CD4-positive, alpha-beta T cell treated with Interleukin-21 for 1 hour (primary cell): ENCODE measurements at places on chromosomes 7 and 10.

GRCh38 chr7:102426268-102427018, 6.9 kb upstream of the ORAI2 start:
- DNase-seq: peak; percentile 78

- no peak for DNase-seq
Measured at GRCh38 chr7:30898411-30898810, 13.2 kb upstream of the AQP1 start.

DNA sequence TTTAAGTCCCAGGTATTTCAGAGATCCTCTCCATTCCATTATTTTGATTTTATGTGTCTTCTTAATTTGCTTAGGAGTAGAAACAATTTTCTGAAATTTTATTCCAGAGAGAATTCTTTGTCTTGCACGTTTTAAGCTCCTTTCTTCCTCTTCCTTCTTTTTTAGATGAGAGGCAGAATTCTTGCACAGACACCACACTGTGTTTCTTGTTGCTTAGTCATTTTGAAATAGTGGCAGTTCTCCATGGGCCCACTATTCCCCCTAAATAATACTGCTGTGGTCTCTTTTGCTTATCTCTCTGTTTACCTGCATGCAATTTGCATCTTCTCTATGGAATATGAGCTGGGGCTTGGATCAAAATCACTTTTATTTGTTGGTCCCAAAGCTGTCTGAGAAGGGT, 54.3 kb upstream of the WAC start:
- DNase-seq: no peak

GRCh38 chr10:60073781-60074656, 167.7 kb upstream of the CCDC6 start:
- peak; percentile 2 for DNase-seq

- no peak for DNase-seq
Measured at GRCh38 chr10:26064106-26064505, 130.1 kb downstream of the MYO3A start.

DNA sequence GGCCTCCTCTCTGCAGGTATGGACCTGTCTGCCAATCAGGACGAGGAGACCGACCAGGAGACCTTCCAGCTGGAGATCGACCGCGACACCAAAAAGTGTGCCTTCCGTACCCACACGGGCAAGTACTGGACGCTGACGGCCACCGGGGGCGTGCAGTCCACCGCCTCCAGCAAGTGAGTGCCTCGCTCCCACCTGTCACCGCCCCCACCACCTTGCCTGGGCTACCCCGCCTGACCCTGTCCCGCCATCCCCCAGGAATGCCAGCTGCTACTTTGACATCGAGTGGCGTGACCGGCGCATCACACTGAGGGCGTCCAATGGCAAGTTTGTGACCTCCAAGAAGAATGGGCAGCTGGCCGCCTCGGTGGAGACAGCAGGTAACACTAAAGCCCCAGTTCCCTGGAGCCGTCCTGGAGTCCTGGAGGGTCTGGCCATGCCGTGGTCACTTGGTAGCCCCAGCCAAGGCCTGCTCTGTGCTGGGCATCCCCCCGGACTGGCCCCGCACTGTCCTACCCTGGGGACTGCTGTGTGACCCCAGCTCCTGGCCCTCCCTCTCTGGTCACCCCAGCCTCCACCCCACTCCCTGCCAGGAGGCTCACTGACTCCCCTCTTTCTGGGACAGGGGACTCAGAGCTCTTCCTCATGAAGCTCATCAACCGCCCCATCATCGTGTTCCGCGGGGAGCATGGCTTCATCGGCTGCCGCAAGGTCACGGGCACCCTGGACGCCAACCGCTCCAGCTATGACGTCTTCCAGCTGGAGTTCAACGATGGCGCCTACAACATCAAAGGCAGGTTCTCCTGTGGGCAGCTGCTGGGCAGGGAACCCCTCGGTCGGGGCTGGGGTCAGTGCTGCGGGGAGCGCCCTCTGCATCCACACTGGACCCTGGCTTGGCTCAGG, 178.0 kb downstream of the RNF216 start:
- DNase-seq: no peak

- DNase-seq: peak; percentile 87
Measured at GRCh38 chr7:4883372-4884144, at the start of gene RADIL. TSS of gene RADIL (minus strand) at chr7:4883716. CDS start at chr7:4878139, 5,577 bp downstream.

GRCh38 chr7:36430881-36431280, 41.2 kb downstream of the ANLN start:
- no peak for DNase-seq

DNA sequence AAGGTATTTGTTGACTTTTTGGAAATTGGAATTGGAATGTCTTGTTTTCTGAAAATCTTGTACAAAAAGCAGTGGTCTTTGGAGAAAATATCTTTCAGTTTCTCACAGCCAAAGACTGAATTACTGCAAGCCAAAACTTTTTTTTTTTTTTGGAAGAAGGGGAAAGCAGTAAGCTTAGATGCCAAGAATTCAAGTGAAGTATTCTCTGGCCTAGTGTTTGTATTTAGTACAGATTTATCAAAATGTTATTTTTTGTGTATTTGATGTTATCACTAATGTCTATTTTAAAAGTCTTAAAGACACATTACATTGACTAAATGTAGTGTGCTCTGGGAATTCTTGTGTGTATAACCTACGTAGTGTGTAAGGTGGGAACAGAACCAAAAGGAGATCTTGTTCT, 6.2 kb downstream of the TET1 start:
- DNase-seq: no peak

- no peak for DNase-seq
Measured at GRCh38 chr7:113548561-113548960, 370.2 kb downstream of the PPP1R3A start.

DNA sequence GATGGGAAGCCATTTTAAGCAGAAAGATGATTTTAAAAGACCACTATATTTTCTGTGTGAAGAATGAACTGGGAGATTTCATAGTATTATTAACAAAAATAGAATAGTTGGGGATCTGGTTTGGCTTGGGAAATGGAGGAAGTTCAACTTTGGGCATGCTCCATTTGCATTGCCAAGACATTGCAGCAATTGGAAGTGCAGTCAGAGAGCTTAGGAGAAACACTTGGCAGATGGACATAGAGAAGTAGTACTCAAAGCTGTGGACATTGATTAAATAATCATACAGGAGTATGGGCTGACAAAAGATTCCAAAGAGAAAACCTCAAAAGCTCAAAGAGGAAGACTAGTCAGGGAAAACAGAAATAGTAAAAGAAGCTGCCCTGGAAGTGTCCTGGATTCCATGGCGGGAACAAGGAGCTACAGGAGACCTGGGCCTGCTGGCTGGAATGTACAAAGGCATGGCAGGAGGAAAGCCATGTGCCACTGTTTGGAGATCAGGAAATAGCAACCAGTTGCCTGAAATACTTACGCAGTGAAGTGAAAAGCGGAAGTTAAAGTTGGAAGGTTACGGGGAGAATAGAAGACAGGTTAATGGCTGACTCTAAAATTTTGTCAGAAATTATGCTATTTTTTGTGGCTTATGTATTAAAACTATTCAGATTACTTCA, 93.6 kb upstream of the MXI1 start:
- no peak for DNase-seq

DNA sequence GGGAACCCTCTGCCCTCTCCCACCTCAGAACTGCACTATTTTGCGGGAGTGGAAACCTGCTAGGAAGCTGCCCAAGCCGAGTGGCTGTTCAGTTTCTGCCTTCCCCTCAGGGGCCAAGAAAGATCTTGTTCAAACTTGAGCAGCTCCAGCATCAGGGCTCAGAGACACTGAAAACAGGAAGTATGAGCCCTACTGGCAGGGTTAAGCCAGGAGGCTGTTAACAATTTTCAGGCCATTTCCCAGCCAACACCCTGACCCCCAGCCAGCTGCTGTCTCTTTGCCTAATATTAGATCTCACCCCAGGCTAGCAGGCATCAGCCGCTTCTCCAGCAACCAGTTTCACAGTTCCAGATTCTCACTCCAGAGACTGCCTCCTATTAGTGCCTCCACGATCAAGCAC, 9.2 kb downstream of the PLAU start:
- DNase-seq: no peak

- DNase-seq: no peak
Measured at GRCh38 chr10:84890706-84891105, 562.3 kb downstream of the CCSER2 start.
